Mesothelial cell of epicardium (in vitro differentiated cells): ENCODE measurements at places on chromosomes 12 and 14.
A peak's percentile ranks its signal among the peaks of the same experiment; 100 is the strongest.

DNA sequence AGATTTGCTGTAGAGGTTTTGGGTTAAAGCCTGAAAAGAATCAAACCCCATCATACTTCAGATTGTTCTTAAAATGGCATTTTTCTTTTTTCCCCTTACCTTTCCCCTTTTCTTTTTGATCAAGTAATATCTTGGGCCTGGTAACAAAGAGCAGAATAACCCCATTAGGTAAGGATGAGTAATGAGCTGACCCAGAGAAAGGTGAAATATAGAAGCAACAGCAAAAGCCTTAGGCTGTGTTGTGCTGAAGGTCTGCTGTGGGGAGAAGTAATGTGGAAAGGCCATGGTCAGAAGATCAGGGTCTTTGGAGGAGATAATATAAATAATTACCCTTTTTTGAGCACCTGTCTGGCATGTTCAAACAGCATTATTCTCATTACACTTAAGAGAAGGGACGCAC, 42.3 kb downstream of the MIA2 start:
- peak overlapping the region; percentile 84 for H3K27ac ChIP-seq
- H3K4me1 ChIP-seq = peaks cover 15% of the 10 kb centered on the region
- H3K27me3 ChIP-seq = no peaks in the 10 kb centered on the region
- no peak overlapping the region for H3K4me3 ChIP-seq
- no peak for DNase-seq

DNA sequence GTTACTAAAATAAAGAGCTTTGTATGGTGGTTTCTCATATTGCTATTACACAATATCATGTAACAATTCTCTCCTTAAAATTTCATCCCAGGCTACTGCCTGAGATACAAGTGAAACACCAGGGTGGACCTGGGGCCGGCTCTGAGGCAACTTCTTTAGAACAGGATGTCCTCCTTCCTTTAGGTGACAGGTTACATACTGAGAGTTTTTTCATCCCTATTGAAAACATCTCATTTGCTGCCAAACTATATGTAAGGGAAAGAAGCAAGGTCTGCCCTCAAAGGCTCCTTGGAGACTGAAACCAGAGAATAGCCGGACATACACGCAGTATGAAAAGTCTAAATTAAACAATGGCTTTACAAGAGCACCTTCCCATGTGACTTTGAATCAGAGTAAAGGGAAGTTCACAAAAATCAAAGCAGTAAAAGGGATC, 139.9 kb downstream of the DUSP6 start:
- no peaks in the 10 kb centered on the region for H3K27me3 ChIP-seq
- no peak overlapping the region for H3K27ac ChIP-seq
- H3K36me3 ChIP-seq = no peaks in the 10 kb centered on the region
- no peak overlapping the region for H3K4me3 ChIP-seq

DNA sequence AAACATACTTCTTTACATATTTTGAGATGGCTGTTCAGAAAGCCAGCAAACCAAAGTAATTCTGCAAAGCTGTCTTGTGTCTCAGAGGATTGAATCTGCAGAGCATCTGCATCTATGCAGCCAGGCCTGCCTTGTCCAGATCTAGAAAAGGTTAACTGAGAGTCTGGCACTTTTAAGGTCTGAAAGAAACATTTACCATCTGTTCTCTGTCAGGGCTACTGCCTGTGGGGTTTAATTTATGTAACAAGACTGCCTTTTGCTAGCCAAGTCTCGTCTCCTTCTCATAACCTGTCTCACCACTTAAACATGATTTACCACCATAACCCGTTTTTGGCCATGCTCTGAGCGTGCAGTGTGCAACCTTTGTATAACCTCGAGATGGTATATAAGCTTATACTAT, 194.2 kb downstream of the SYT10 start:
- peak overlapping the region; percentile 77 for H3K27ac ChIP-seq
- peaks cover 5% of the 10 kb centered on the region for H3K36me3 ChIP-seq
- H3K27me3 ChIP-seq = no peaks in the 10 kb centered on the region
- H3K4me1 ChIP-seq = peaks cover 20% of the 10 kb centered on the region
- no peak overlapping the region for H3K4me3 ChIP-seq
- DNase-seq = no peak

DNA sequence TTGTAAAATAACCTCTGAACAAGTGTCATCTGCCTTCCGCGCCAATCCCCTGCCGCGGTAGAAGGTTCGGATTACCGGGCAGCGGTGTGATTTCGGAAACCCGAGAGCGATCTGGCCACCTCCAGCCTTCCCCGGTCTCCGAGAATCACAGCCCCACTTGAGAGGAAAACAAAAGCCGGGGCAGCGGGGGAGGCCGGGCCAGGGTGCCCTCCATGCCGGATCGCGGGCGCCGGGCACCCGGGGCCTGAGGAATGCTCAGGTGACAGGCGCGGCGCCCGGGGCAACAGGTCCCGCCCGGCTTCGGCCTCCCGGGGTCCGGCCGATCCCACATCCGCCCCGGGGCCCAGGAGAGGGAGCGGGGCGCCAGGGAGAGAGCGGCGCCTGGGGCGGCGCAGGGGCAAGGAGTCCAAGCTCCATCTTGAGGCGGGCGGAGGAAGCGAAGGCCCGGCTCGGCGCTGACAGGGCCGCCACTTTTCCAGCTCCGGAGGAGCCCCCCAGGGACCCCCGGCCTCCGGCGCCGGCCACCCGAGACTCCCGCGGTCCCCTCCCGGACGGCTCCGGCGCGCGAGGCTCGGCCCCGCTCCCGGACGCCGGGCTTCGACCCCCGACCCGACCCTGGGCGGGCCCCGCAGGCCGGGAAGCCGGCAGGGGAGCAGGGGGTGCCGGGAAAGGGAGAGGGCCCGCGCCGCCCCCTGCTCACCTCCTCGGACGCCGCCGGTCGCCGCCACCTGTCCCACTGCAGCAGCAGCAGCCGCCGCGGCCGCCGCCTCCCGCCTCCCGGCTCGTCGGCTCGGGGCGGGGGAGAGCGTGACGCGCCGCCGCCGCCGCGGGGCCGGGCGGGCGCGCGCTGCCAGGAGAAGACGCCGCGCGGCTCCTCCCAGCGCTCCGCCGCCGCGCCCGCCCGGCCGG, at the start of gene CLIP1:
Gene CLIP1, minus strand, starts transcription at position 849 of the 909 bp plus-strand sequence. CDS start 42,217 bp downstream, outside the sequence.
- peak within 1 kb of the TSS; percentile 99 for H3K27ac ChIP-seq
- no peaks in the 10 kb centered on the region for H3K27me3 ChIP-seq
- no peaks in the 10 kb centered on the region for H3K36me3 ChIP-seq
- DNase-seq = peak; percentile 49
- H3K4me3 ChIP-seq = peak within 1 kb of the TSS; percentile 93
- H3K4me1 ChIP-seq = peaks cover 29% of the 10 kb centered on the region

DNA sequence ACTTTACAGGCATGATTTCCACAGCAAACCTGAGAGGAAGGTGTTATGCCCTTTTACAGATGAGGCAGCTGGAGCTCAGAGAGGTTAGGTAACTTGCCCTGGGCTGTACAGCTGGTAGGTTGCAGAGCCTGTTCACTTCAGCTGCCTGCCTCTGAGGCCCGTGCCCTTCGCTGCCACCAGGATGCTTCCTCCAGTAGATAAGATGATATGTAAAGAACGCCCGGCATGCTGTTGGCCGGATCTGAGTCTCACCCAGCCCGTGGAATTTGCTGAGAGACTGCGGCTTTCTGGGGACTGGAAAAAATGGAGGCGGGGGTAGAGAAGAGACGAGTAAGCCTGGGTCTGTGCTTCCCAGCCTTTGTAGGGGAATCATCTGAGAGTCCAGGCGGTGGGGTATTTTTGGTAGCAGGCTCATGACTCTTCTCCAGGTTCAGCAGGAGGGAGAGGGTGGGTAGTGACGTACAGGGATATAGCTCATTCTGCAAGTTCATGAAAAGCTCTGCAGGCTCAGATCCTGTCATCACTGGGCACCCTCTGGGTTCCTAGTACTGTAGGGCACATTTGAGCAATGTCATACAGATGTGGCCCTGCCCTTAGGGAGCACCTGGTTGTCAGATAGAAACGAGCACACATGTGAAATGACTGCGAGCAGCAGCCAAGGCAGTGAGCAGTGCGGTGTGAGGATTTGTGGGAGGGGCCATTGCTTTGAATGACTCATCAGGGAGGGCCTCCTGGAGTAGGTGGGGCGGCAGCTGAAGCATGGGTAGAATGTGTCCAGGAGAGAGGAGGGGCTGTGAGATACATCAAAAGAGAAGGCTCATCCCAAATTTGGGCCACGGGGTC, 159.4 kb downstream of the TSPAN9 start:
- DNase-seq = peak; percentile 42
- H3K27me3 ChIP-seq = no peaks in the 10 kb centered on the region
- H3K4me3 ChIP-seq = no peak overlapping the region
- H3K4me1 ChIP-seq = peaks cover 39% of the 10 kb centered on the region
- H3K36me3 ChIP-seq = no peaks in the 10 kb centered on the region

DNA sequence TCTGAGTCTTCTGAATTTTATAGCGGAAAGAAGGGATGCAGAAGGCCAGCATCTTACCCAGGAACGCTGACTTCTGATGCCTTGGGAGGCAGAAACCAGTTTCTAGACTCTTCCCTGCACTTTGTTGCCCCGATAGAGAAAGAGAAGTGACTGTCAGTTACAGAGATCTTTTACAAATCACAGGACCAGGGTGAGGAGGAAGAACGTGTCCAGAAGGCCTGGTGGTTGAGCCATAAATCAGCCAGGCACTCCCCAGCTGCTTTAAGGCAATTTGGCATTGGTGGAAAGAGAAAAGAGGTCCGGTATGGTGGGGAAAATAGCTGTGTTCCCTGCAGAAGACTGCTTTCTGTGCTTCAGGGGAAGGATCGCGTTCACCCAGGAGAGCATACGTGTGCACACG, 88.7 kb upstream of the KCNA1 start:
- H3K4me3 ChIP-seq = no peak overlapping the region
- no peak for DNase-seq
- H3K4me1 ChIP-seq = peaks cover 11% of the 10 kb centered on the region
- H3K27me3 ChIP-seq = peaks cover 61% of the 10 kb centered on the region

GRCh38 chr12:49375406-49375805, 8.1 kb downstream of the SPATS2 start:
- peaks cover 2% of the 10 kb centered on the region for H3K36me3 ChIP-seq
- H3K4me3 ChIP-seq = no peak overlapping the region
- peak overlapping the region; percentile 1 for H3K27ac ChIP-seq
- peaks cover 8% of the 10 kb centered on the region for H3K4me1 ChIP-seq
